ENCODE measurements at places on chromosomes 11 and 22.
A peak's percentile ranks its signal among the peaks of the same experiment; 100 is the strongest.

GRCh38 chr11:15179167-15179566 is 64.4 kb downstream of the INSC start:
- H3K36me3 ChIP-seq = no peaks in the 10 kb centered on the region
- H3K27me3 ChIP-seq = peaks cover 11% of the 10 kb centered on the region
- H3K27ac ChIP-seq = no peak overlapping the region
- no peaks in the 10 kb centered on the region for H3K4me1 ChIP-seq
- ATAC-seq = no peak
- H3K4me3 ChIP-seq = no peak overlapping the region

DNA sequence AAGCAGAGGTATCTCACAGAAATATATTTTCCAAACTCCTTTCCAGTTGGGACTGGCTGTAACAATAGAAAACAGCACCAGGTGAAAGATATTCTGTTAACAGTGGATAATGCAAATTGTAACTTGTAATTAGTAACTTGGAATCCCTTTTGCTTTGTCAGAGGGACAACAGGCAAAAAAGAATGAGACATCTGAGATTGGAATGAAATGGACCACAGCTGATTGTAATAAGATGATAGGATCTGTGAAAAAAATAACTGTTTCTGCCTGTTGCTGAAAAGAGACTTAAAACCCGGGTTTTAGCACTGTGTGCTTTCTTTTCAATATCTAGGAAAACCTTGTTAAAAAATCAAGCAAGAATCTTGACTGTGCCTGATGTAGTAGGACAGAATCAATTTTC is 655.7 kb downstream of the METTL15 start:
- no peak overlapping the region for H3K27ac ChIP-seq
- H3K4me3 ChIP-seq = no peak overlapping the region
- H3K4me1 ChIP-seq = no peaks in the 10 kb centered on the region

DNA sequence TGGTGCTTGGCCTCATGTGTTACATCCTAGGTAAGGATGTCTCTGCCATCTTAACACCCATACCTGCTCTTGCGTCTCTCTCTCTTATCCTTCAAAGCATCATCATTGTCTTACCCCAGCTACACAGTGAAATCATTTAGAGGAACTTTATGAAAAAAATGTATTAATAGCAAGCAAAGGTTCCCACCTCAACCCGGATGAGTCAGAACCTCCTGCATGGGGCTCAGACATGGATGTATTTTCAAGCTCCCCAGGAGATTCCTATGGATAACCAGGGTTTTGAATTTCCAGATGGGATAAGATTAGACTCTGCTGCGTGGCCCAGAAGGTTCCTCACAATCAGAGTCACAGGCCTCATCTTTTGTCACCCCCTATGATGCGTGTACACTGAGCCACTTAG is 89.1 kb upstream of the NNMT start:
- peak overlapping the region; percentile 6 for H3K27ac ChIP-seq
- no peaks in the 10 kb centered on the region for H3K36me3 ChIP-seq
- ATAC-seq = no peak

DNA sequence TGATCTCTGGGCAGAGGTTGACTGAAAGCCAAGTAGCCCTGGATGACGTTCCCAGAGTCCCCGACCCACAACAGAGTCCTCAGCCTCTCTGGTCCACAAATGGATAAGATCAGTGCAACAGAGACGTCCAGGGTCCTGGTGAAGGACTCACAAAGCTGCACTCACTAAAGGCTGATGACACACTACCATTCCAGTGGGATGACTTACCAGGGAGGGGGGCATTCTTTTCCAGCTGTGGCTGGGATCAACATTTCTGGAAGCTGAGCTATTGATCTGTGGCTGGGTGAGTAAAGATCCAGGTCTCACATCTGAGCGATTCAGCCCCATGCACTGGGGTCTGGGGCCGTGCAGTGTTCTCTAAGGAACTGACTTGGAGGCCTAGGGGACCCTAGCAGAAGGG is 296.2 kb downstream of the NTM start:
- ATAC-seq = no peak
- H3K27me3 ChIP-seq = no peaks in the 10 kb centered on the region
- no peak overlapping the region for H3K27ac ChIP-seq
- no peak overlapping the region for H3K4me3 ChIP-seq
- peaks cover 4% of the 10 kb centered on the region for H3K4me1 ChIP-seq

GRCh38 chr11:118859973-118860372 is 23.7 kb upstream of the CXCR5 start:
- no peaks in the 10 kb centered on the region for H3K4me1 ChIP-seq
- no peaks in the 10 kb centered on the region for H3K36me3 ChIP-seq
